ENCODE measurements at places on chromosomes 2 and 18.
A peak's percentile ranks its signal among the peaks of the same experiment; 100 is the strongest.

DNA sequence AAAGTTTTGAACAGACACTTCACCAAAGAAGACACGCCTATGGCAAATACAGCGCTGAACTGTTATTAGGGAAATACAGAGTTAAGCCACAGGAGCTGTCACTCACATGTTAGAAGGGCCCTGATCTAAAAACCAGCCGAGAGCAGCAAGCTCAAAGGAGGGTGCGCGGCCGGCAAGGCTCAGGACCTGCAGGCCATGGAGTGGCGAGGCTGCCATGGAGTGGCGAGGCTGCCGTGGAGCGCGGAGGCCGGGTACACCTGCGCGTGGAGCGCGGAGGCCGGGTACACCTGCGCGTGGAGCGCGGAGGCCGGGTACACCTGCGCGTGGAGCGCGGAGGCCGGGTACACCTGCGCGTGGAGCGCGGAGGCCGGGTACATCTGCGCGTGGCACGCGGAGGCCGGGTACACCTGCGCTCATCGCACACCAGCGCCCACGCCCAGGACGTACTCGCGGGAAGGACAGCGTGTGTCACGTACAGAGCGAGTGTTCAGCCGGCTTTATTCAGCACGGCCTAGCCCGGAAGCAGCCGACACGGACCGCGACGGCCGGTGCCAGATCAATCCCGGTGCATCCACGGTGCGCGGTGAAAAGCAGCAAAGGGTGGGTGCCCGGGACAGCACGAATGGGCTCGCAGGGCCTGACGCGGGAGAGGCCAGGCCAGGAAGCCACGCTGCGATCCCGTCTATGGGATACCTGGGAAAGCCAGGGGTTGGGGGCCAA lies 68.8 kb downstream of the SLC66A2 start:
- DNase-seq, result peak; percentile 29

DNA sequence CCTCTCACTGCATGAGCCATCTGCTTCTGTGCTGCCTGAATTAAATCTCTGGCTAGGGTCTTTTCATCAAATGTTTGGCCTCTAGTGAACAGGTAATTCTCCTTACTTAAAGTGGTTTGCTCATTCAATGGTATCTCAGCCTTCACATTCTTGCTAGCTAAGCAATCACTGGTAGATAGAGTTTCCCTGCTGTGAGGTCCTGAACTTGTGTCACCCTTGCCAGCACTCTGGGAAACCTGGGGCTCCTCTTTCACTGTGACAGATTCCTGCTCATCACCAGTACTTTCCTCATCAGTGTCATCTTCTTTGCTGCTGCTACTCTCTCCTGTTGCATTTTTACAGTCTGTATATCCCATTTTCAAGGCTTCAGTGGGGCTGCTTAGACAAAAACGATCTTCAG lies 69.1 kb upstream of the DTNB start:
- DNase-seq, result no peak

GRCh38 chr2:21658907-21659477 lies 535.2 kb downstream of the TDRD15 start:
- no peak for DNase-seq

DNA sequence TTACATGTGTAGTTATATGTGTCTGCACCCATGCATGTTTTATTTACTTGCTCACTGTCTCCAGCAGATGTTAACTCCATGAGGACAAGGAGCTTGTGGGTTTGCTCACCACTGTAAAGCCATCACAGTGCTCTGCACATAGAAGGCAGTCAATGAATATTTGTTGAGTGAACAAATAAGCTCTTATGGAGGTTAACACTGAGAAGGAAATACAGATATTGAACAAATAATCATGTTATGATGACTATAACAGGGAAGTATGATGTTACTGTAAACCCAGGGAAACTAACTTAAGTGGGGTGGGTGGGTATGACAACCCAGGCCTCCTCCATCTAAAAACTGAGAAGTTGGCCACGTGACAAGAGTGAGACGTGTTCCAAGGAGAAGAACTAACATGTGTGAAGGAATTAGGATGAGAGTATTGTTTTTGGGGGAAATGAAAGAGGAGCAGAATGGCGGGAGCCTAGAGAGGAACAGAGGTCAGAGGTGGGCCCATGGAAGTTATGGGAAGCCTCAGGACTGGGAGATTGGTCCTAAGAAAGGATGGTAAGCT lies 6.0 kb upstream of the FAM117B start:
- DNase-seq, result no peak

DNA sequence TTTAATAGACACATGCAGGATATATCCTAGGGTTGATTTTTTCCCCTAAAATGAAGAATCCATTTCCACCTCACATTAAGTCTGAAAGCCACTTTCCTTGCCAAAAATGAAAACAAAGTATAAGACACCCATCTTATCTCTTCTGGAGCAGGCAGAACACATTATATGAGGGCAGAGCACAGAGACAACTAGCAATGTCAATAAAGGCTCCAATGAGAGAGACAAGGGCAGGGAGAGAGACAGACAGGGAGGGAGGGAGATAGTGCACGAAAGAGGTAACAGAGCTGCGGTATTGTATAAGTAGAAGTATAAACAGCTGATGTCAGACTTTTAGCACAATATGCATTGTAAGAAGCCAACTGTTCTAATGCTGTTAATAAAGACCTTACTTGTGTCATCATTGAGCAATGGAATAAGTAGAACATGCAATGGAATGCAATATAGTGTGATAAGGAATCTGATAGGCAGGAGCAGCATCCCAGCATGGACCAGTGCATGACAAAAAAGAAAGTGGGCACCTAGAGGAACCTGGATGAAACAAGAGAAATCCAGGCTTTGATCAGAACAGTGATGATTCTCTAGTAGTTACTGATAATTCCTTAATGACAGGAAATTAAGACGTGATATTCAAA lies 150.6 kb upstream of the TCF4 start:
- DNase-seq, result no peak

DNA sequence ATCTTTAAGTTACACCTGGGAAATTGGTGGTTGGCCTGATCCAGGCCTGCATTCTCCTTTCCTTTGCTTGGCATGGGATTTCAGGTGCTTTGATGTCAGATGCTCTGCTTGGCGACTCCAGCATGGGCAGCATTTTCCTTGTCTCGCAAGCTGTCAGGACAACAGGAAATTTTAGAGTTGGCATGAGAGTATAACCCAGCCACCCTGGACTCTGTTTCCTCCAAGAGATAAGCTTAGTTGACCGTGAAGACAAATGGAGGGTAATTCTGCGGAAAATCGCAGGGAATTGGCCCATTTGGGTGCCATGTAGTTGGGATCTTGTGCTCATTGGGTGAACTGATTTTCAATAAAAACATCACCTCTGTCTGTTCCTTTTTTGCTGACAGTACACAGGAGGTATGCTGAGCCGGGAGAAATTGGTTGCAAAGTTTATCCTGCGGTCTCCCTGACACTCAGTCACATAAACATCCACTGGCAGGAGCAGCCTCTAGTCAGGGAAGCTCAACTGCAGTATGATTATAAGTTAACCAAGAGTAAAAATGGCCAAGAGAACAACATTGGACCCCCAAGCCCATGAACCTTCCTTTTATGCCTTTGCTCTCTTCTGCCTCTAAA lies 409.9 kb downstream of the SETBP1 start:
- no peak for DNase-seq

GRCh38 chr18:62778976-62779869 lies 63.9 kb downstream of the PHLPP1 start:
- no peak for DNase-seq

DNA sequence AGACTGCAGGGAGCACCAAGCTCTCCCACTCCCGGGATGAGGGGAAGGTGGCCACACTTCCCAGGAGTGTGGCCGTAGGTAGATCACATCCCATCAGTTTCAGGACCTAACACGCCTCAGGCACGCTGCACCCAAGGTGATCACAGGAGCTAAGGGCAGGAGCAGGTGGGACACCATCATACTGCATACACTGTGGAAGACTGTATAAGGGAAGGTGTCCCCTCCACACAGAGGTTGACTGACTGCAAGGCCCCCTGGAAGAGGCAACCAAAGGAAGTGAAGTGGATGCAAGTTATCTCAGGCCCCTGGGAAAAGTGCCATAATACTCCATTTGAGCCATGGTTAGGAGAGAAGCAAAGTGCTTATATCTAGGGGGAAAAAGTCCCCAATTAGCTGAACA lies 351.9 kb upstream of the SMIM21 start:
- no peak for DNase-seq

GRCh38 chr2:227414846-227415245 lies 27.1 kb upstream of the SCYGR1 start:
- DNase-seq, result no peak

GRCh38 chr2:173997269-173997668 lies 32.1 kb upstream of the SP3 start:
- no peak for DNase-seq

Measured in liver (tissue), 10 donors.